Esophagus (tissue), 2 donors: ENCODE measurements at places on chromosomes 1 and 21. TPM values are rescaled to one million over a fixed set of nuclear protein-coding genes. Genes with fewer than 3 reads are reported as not detected.

The TMPRSS2 gene
- 29.5 TPM for polyA plus RNA-seq

The RAB25 gene
- polyA plus RNA-seq = 470 TPM

The SLC37A1 gene
- 14.1 TPM for polyA plus RNA-seq

The SPRR2G gene
- 0.49 TPM for polyA plus RNA-seq

The GSTM1 gene
- polyA plus RNA-seq = 132 TPM

The TNFRSF4 gene
- polyA plus RNA-seq = 1.1 TPM

The AADACL3 gene
- polyA plus RNA-seq = not detected

The ANXA9 gene
- polyA plus RNA-seq = 17.5 TPM

The LMX1A gene
- polyA plus RNA-seq = 0.10 TPM

The OR2T29 gene
- not detected for polyA plus RNA-seq

The TMEM240 gene
- polyA plus RNA-seq = 2.1 TPM

The TACSTD2 gene
- 946 TPM for polyA plus RNA-seq

The LCK gene
- polyA plus RNA-seq = 2.3 TPM

The OR6K3 gene
- not detected for polyA plus RNA-seq

The ALDH9A1 gene
- 60.4 TPM for polyA plus RNA-seq

The FCRL5 gene
- 0.08 TPM for polyA plus RNA-seq

The APOBEC4 gene
- not detected for polyA plus RNA-seq

The RNU1-1 gene
- polyA plus RNA-seq = not detected

The KCNN3 gene
- 0.14 TPM for polyA plus RNA-seq

The CDCA8 gene
- polyA plus RNA-seq = 4.2 TPM

The LCE2B gene
- not detected for polyA plus RNA-seq

The MFSD2A gene
- 30.4 TPM for polyA plus RNA-seq

The TAS1R1 gene
- polyA plus RNA-seq = 0.04 TPM

The C1orf185 gene
- not detected for polyA plus RNA-seq

The F13B gene
- not detected for polyA plus RNA-seq

The DMAP1 gene
- polyA plus RNA-seq = 27.8 TPM

The CFAP74 gene
- 0.04 TPM for polyA plus RNA-seq

The DNASE2B gene
- polyA plus RNA-seq = not detected

The HES3 gene
- not detected for polyA plus RNA-seq

The TMCC2 gene
- 0.59 TPM for polyA plus RNA-seq

The CFHR4 gene
- not detected for polyA plus RNA-seq
